Foreskin fibroblast (primary cell): ENCODE measurements at places on chromosomes 16 and 17.

DNA sequence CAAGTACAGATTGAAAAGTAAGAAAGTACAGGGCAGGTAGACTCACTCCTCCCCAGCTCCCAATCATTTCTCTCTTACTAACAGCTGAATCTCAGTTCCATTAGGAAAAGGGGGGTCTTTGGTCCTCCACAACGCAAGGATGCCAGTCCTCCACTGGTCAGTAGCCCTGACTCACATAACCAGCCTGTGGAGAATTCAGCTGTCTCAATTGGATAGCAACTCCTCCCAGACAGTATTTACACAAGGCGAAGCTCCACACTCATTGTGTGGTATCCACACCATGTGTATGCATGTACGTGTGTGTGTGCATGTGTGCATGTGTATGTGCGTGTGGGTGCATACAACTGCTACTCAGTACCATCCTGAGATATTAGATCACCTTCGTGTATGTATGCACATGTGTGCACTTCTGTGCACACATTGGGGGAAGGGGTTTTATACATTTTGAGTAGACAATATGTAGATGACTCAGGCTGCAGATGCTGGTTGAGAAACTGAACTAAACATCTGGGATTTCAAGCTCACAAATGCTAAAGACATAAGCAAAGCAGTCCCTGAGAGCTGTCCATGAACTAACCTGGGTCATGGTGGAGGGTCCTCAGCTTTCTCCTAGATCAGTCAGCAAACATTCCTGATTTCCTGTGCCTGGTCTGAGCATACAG, 240.1 kb downstream of the SLC39A11 start:
- DNase-seq, result peak; percentile 52

GRCh38 chr16:73916829-73917594, 379.6 kb upstream of the PSMD7 start:
- no peak for DNase-seq

DNA sequence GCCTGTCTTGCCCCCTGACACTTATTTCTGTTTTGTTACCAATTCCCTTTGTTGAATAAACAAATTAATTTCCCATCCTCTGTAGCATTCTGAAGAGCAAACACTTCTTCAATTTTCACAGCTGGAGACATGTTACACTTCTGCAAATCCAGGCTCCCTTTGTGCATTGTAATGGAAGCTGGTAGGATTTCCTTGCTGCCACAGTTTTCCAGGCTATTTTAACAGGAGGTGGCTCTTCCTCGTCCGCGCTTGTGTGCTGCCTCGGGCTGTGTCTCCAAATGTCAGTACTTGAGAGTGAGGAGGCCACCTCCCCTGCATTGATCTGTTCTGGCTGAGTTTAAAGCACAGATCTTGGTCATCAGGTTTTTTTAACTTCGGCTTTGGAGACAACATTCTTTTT, 40.0 kb downstream of the SOST start:
- DNase-seq, result no peak

- DNase-seq, result no peak
Observed at GRCh38 chr16:89444728-89445127, 45.6 kb downstream of the ANKRD11 start.

GRCh38 chr17:37338847-37339246, 36.9 kb upstream of the C17orf78 start:
- no peak for DNase-seq

DNA sequence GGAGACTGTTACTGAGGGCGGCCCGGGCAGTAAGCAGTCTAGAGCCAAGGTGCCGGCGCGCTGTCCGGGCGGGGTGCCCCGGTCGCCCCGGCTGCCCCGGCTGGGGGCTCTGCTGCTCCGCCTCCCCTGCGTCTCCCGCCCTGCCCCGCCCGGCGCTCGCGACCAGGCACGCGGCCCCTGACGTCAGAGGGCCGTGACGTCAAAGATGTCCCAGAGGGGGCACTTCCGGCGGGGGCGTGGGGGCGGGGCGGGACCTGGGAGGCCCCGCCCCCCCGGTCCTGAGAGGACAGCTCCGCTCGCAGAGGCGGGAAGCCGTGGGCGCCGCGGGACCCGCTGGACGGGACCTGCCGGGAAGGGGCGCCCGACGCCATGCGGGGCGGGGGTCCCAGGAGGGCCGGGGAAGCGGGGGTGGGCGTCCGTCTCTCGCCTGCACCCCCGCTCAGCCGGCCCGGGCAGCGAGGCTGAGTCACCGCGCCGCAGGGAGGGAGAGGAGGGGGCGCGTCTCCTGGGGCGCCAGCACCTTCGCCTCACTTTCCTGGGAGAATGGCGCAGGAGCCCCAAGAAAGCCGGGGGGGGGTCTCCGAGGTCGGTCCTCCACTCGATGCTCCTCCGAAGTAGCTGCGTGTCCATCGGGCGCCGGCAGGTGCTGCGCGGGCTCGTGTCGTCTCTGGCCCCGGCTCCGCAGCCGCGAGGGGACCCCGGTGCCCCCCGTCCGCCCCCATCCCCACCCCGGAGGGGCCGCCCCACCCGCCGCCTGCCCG, 4.4 kb upstream of the HIC1 start:
- DNase-seq, result peak; percentile 87

- DNase-seq, result no peak
Observed at GRCh38 chr16:10205688-10206087, 23.5 kb upstream of the GRIN2A start.

GRCh38 chr17:81733507-81734404, 21.7 kb downstream of the SLC25A10 start:
- DNase-seq, result peak; percentile 89

GRCh38 chr16:35311475-35311874, 1852.1 kb downstream of the TP53TG3F start:
- DNase-seq, result no peak

- DNase-seq, result no peak
Observed at GRCh38 chr17:11889266-11889665, 108.0 kb downstream of the ZNF18 start.

DNA sequence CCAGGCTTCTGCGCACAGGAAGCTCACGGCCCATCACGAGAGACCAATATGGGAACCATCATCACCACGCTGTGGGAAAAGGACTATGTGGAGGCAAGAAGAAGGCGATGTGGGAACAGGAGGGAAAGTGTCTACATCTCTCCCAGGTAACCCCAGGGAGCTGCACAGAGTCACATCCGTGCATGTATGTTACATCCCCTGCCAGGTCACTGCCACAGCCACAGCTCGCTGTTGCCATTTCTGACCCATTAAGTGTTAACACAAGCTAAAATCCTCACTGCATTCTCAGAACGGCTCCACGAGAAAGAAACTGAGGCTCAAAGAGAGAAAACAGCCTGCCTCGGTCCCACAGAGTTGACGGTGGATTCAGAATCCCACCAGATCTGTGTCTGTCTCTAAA, 319.1 kb downstream of the FOXL1 start:
- no peak for DNase-seq

DNA sequence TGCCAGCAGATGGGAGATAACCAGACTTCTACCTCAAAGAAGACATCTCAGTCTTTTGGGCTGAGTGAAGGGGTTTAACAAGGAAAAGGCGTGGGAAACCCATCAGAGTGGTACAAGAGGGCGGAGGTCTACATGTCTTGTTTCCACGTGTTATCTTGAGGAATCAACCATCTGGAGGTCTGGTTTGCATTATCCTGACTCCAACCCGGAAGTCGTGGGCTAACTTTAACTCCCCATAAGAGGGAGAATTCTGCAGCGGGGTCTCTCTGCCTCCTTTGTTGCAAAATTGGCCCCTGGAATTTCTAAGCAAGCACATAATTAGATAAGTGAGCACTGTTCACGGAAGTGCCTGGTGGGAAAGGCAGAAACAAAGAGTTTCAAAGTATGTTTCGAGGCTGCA, 398.7 kb upstream of the C16orf82 start:
- no peak for DNase-seq

DNA sequence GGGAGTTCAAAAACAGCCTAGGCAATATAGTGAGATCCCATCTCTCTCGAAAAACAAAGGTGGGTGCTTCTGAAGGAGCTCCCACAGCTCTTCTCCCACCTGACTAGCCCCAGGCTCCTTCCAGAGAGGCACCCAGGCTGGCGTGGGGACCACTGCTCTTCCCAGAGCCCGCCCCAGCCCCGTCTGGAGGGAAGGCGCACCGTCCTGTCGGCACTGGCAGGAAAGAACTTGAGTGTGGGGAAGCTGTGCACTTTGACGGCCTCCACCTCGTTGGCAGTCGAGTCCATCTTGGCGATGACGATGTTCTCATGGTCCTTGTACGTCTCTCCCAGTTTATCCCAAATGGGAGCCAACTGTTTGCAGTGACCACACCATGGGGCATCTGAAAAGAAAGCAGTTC, 10.5 kb upstream of the PPP1R27 start:
- DNase-seq, result no peak

GRCh38 chr16:68732042-68732680, 4.9 kb upstream of the CDH1 start:
- no peak for DNase-seq

DNA sequence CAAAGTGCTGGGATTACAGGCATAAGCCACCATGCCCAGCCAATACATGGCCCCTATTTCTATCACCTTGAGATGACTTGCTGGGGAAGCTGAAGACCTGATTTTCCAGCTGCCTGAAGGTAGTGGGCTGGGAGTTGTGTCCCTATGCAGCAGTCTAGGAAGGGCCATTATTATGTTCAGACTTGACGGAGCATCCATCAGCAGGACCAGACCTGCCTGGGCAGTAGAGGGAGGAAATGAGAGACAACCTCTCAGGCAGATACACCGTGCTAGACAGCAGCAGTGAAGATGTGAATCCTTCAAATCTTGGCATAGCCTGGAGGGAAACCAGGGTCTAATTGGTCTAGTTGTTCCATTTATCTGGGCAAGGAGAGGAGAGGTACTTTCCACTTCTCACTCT, 35.6 kb upstream of the PHOSPHO1 start:
- DNase-seq, result no peak

- no peak for DNase-seq
Observed at GRCh38 chr17:75003070-75003956, 9.2 kb upstream of the MRPL58 start.

DNA sequence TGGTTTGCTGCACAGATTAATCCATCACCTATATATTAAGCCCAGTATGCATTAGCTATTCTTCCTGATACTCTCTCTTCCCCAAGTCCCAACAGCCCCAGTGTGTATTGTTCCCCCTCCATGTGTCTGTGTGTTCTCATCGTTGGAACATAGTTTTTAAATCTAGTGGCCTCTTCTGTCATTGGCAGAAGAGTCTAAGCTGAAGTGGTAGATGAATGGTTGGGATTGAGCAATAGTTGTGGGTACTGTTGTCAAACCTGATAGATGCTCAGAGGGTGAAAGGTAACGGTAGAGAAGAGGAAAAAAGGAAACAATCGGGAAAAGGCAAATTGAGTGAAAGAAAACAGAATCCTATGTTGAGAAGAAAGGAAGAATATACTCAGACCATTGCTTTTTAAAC, 29.9 kb downstream of the MAP3K3 start:
- no peak for DNase-seq

DNA sequence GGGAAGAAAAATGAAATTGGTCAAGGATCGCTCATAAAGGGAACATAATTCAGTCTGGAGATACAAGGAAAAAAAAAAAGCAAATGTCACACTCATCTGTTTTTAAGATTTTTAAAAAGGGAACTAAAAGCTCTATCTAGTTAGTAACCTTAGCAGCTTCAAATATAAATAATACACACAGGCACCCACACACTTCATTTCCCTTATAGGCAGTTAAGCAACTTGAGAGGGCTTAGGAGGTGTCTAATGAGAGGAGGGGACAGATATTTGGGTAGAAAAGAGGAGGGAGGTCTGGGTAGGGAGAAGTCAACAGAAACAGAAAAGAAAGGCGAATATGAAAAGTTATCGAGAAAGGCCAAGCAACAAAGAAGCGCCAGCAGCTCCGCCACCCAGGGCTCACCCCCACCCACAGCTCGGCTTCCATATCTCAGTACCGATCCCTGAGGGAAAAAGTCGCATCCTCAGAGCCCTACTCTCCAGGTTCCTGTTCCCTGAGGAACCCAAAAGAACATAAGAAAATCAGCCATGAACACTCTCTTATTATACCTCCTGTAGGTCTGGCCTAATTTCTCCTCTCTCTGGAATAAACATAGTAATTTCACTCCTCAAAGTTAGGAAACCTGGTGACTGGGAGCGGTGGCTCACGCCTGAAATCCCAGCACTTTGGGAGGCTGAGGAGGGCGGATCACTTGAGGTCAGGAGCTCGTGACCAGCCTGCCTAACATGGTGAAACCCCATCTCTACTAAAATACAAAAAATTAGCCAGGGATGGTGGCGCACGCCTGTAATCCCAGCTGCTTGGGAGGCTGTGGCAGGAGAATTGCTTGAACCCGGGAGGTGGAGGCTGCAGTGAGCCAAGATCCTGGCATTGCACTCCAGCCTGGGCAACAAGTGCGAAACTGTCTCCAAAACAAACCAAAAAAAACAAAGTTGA, 69.6 kb upstream of the RCVRN start:
- no peak for DNase-seq

GRCh38 chr16:12437761-12438440, 365.8 kb downstream of the CPPED1 start:
- no peak for DNase-seq

- peak; percentile 20 for DNase-seq
Observed at GRCh38 chr16:4140652-4141051, 24.4 kb upstream of the ADCY9 start.

DNA sequence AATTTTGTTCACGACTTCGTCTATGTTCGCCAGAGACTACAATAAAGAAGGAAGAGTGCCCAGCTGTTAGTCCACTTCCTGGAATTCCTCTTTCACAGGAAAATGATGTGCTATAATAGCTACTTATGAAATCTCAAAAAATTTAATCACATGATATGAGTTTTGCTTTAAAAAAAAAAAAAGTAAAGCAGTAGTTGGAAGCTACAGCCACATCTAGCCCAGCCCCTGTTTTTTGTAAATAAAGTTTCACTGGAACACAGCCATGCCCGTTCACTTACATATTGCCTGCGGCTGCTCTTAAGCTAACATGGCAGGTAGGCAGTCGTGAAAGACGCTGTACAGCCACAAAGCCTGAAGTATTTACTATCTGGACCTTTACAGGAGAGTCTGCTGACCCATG, 15.3 kb downstream of the VPS53 start:
- DNase-seq, result no peak

DNA sequence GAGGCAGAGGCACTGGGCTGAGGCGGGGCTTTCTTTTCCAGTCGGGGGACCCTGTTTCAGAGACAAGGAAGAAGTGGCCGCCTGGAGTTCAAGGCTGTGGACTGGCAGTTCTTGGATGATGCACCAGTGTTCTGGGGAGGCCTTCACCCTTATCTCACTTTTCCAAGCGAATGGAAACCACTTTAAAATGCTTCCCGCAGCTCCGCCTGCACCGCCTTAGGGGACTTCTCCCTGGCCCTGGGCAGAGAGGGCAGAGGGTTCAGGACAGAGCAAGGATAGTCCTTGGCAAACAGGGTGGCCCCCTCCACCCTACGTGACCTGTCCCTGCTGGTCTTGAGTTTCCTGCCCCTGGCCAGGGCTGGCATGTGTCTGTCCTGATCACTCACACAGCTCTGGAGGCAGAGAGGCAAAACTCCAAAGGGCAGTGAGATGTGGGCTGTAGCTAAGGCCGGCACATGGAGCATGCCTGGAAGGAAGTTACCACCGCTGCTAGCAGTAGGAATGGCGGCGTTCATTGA, 20.6 kb downstream of the RTN4RL1 start:
- DNase-seq, result no peak

- peak; percentile 97 for DNase-seq
Observed at GRCh38 chr16:84881702-84882521, 62.1 kb downstream of the CRISPLD2 start.
